Stimulated activated CD8-positive, alpha-beta memory T cell treated with anti-CD3 and anti-CD28 coated beads, Interleukin-2, amount 100 ng/mL, for 1 hour (primary cell): ENCODE measurements at places on chromosomes 3 and 15.

DNA sequence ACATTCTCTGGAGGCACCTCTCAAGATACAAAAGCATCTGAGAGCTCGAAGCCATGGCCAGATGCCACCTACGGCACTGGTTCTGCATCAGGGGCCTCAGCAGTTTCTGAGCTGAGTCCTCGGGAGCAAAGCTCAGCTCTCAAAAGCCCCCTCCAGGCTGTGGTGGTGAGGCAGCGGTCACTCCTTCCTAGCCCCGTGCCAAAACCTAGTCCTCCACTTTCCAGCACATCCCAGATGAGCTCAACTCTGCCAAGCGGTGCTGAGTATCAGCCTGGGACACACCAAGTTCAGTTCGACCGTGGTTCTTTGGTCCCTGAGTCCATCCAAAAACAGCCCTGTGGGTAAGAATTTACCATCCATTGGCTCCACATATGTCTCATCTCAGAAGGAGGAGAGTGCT, 79.3 kb upstream of the STT3B start:
- DNase-seq, result no peak

DNA sequence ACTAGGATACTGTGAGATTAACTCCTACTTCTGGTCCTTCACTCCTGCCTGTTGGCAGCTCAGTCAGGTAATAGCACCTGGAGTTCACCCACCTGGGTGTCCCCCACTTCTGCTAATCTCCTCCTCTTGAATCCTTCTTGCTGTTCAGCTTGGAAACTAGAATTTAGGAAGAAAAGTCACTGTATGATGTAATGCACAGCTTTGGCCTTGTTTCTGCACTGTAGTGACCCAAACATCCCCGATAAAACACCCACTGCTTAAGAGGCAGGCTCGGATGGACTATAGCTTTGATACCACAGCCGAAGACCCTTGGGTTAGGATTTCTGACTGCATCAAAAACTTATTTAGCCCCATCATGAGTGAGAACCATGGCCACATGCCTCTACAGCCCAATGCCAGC, 24.8 kb downstream of the STARD5 start:
- no peak for DNase-seq

DNA sequence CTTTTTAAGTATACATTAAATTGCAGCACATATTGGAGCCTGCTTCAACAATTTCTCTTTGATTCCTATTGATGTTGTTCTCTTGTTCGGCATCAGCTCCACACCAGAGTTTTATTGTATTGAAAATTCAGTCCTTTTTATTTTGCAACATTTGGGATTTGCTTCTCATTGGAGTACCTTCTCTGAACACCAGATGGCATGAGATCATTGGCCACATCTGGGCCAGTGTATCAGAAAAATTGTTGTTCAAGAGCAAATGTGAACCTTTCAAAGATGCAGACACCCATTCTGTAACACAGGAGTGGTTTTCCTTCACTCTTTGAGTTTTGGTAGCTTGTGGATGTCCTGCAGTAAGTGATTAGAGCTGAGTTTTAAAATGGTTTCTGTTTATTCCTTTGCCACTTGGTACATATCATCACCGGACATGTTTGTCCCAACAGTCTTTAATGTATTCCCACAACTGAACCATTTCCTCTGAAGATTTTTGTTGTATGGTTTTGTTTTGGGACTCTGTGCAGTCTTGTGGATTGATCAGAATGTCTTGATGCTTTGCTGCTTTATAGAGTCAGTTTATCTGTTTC, 96.1 kb downstream of the MCTP2 start:
- no peak for DNase-seq

DNA sequence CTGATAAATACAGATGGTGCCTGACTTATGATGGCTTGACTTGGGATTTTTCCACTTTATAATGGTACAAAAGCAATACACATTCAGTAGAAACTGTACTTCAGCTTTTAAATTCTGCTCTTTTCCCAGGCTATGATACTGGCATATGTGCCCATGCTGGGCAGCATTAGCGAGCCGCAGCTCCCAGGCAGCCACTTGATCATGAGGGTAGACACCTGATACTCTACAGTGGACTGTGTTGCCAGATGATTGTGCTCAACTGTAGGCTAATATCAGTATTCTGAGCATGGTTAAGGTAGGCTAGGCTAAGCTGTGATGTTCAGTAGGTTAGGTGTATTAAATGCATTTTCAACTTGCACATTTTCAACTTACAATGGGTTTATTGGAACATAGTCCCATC, 17.7 kb upstream of the FEM1B start:
- DNase-seq, result no peak

DNA sequence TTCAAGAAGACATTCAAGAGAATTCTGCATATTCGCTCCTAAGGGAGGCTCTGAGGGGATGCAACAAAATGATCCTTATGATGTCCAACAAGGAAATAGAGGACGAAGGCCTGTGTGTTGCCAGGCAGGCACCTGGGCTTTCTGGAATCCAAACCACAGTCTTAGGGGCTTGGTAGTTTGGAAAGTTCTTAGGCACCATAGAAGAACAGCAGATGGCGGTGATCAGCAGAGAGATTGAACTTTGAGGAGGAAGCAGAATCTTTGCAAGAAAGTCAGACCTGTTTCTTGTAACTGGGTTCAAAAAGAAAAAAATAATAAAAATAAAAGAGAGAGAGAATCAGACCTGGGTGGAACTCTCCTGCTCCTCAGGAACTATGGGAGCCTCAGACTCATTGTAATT, 11.7 kb upstream of the ATG7 start:
- DNase-seq, result no peak

DNA sequence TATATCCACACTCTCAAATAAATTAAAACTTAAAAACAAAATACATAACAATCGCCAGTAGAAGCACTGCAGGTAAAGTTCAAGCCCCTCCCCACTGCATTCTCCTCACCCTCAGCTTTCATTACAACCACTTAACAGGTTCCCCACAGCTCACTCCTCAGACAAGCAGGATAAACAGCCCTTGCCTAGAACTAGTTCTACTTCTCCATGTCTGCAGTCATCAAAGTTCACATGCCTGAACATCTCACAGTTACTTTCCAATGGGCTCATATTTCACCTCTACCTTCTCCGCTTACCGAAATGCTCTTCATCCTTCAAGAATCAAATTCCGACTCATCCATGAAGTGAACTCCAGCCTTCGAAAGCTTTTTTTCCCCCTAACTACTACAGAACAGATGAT, 4.1 kb downstream of the YEATS2 start:
- DNase-seq, result no peak

- DNase-seq, result no peak
Observed at GRCh38 chr15:70687482-70687881, 75.9 kb downstream of the UACA start.

DNA sequence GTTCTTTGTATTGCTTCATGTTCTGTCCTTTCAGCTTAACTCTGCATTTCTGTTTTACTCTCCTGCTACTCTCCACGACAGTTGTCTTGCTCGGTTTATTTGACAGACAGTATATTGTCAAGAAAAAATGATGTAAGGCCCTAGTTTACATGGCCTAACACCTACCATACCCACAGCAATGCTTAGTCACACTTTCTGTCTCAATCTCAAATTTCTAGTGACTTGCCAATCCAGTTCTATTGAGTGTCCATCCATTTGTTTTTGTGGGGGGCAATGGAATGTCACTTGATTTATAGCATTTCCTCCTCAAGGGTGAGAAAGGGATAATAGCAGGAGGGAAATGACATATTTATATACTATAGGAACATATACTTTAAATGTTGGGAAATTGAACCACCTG, 676.2 kb downstream of the NAALADL2 start:
- no peak for DNase-seq

DNA sequence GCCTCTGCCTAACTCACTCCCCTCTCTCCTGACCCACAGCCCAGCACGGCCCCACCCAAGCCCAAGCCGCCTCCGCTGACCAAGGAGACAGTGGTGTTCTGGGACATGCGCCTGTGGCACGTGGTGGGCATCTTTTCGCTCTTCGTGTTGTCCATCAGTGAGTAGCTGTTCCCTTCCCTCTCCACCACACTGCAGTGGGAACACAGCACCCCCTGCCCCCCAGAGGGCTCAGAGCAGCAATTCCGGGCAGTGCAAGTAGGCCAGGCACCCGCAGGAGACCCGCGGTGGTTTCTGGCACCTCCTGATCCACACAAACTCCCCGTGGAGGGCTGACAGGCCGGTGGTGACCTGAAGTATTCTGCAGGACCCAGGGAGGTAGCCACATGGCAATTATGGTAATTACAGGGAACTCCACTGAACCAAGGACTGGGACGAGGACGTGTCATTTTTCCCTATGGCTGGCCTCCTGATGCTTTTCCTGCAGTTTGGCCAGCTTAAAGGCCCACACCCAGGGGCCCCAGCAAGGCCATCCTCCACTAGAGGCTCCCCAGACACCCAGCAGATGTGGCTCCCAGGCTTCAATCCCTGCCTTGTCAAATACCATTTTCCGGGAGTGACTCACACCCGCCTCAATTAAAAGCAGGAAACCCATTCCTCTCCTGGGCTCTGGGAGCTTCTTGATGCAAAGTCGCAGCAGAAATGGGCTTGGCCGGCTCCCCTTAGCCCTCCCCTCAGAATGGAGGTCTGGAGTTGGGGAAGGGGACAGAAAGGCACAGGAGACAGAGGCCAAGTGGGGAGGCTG, 4.8 kb downstream of the TMIE start:
- no peak for DNase-seq

DNA sequence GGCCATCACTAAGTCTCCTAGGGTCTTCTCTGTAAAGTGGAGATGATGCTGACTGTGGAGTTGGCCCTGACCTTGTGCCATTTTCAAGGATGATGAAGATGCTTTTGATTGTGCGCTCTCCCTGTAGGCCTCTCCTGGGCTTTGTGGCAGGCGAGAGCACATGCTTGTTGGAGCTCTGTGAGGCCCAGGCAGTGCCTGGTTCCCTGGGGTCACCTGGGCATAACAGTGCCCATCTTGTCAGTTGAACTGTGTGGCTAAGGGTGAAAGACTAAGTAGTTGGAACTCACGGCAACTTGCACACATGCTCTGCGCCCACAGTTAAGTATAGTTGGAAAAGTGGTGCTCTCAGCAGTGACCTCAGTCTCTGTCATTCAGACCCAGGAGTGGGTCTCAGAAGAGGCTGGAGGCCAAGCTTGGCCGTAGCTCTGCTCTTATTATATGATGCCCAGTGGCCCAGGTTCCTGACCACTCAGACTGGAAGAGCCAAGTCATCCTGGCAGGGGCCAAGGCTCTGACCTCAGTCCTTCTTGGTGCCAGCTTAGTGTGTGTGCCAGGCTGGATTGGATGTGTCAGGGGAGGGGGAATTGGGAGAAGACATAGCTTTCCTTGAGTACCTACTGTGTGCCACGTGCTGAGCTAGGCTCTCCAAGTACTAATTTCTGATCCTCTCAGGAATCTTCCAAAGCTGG, 154.6 kb downstream of the EEFSEC start:
- DNase-seq, result no peak
